Activated CD4-positive, alpha-beta T cell treated with anti-CD3 and anti-CD28 coated beads, Interleukin-2, Interleukin-4, amounts not matched to agents 100 ng/mL and 50 ng/mL, durations not matched to agents 16 hours and 8 hours (primary cell): ENCODE measurements at places on chromosomes 4 and X.

DNA sequence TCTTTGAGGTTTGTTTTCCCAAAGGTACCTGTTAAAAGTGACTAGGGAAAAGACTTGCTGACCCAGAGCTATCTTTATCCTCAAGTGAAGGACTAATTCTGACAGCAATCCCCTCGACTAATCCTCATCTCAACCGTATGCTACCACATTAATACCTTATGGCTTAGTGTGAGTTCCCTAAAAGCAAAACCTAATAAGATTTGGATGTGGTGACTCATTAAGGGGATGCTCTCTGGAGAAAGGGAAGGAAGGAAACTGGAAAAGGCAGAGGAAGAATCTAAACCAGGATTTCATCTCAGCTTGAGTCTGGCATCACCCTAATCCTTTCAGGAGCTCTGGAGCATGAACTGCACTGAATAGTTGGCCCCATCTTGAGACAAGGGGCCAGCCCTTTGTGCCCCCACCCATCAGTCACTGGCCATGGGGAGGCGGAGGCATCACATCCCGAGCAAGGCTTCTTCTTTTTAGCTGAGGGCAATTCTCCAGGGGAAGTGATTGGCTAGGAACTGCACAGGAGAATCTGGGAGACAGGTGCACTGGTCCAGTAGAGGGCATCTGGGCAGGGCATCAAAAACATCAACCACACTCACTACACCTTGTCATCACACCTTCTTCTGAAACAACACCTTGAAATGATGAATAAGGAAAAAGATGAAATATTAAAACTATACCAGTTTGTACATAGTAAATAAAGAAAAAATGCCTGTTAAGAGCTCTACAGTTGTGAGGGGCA lies 6.9 kb upstream of the BBS7 start:
- no peak for DNase-seq

GRCh38 chr4:130110189-130110588 lies 1014.2 kb downstream of the C4orf33 start:
- DNase-seq, result no peak

- DNase-seq, result peak; percentile 89
These were observed at the start of gene SNX25 for GRCh38 chr4:185209031-185209851. Gene SNX25, plus strand, starts transcription at chr4:185209598. Its CDS starts 229 bp downstream, at chr4:185209827.

DNA sequence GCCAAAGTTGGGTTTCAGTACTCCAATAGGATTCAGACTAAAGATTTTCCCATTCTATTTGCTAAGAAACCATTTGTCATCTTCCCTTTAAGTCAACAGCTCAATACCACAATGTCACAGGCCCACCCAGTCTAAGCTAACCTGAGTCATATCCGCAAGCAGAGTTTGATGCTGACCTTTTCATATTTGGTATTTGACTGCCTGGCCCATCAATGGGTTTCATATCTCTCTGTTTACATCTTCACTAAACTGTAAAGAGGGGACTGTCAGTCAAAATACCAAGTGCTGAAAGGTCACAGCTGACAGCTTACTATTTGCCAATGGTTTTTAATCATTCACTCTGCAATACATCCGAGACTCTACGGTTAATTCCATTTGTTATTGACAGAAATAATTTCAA lies 707.5 kb upstream of the ACTRT1 start:
- no peak for DNase-seq

DNA sequence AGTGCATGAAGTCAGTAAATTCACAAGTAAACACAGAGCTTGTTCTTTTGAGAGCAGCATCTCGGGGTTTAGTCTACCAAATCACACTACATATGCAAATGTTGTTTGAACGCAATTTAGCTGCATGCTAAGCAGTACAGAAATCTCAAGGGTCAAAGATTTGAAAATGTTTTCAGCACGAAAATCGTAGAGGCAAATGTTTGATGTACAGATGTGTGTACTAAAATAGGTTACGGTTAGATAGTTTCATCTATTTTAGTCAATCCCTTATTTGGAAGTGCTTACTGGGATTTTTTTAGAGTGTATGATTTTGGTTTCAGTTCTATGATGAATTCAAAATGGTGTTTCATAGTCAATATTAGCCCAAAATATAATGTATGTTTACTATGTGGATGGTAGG lies 1928.2 kb upstream of the TENM3 start:
- DNase-seq, result no peak

GRCh38 chrX:129996120-129996519 lies 13.7 kb downstream of the BCORL1 start:
- DNase-seq, result no peak
